Activated CD8-positive, alpha-beta memory T cell treated with anti-CD3 and anti-CD28 coated beads for 4 hours (primary cell): ENCODE measurements at places on chromosomes 2 and 18.

GRCh38 chr2:220743203-220743602, 828.9 kb downstream of the EPHA4 start:
- DNase-seq: no peak

DNA sequence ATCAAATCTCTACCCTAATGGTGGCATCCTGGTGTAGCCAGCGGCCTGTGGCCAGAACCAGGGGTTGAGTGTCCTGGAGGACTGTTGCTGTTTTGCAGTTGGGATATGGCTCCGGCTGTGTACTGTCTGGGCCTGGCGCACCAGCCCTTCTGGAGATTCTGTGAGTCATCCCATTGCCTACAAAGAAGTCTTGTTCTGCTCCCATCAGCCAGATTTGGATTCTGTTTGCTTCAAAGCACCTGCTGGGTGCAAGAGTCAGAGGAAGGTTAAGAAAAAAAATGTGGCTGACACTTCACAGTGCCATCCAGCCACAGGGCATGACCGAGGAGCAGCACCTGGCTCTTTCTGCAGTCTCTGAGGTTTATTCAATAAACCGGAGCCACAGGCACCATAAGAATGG, 41.0 kb upstream of the ASAP2 start:
- no peak for DNase-seq

GRCh38 chr2:210428393-210429179, 48.0 kb downstream of the LANCL1 start:
- DNase-seq: no peak

DNA sequence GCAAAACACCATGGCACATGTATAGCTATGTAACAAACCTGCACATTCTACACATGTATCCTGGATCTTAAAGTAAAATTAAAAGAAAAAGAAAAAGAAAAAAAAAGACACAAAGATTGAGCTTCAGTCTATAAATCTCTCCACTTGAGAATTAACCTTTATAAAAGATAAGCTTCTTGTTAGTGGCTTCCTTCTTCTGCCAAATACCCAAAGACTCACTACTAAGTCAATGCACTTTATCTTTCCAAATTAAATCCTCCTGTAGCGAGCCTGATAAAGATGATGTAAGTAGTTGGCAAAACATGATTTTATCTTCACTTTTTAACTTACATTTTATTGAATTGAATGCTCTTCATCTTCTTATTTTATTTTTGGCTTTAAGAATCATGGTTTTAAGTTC, 349.9 kb downstream of the TRIB2 start:
- no peak for DNase-seq
